ENCODE measurements at places on chromosomes 1 and 21.

- DNase-seq = no peak
Measured at GRCh38 chr21:30216041-30216723, at the start of gene CLDN8. CLDN8 (minus strand) TSS chr21:30216097; CDS start chr21:30215925, 172 bp downstream.

GRCh38 chr1:7988576-7988975 lies 27.1 kb downstream of the PARK7 start:
- DNase-seq = no peak

DNA sequence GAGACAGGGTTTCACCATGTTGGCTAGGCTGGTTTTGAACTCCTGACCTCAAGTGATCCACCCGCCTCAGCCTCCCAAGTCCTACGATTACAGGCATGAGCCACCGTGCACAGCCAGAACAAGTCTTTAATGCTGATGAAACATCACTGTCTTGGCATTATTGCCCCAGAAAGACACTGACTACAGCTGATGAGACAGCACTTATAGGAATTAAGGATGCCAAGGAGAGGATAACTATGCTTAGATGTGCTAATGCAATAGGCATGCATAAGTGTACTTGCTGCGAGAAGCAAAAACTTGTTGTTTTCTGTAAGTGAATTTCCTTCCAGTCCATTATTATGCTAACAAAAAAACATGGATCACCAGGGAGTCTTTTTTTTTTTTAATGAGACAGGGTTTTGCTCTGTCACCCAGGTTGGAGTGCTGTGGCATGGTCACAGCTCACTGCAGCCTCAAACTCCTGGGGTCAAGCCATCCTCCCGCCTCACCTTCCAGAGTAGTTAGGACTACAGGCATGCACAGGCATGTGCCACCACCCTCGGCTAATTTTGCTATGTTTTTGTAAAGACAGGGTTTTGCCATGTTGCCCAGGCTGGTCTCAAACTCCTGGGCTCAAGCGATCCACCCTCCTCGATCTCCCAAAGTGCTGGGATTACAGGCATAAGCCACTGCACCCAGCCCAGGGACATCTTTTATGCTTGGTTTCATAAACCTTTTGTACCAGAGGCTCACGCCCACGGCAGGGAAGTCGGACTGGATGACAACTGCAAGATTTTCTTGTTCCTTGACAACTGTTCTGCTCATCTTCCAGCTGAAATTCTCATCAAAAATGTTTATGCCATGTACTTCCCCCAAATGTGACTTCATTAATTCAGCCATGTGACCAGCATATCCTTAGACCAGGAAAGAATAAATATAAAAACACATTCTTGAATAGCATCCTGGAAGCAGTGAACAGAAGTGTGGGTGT lies 23.1 kb downstream of the RHEX start:
- DNase-seq = no peak

DNA sequence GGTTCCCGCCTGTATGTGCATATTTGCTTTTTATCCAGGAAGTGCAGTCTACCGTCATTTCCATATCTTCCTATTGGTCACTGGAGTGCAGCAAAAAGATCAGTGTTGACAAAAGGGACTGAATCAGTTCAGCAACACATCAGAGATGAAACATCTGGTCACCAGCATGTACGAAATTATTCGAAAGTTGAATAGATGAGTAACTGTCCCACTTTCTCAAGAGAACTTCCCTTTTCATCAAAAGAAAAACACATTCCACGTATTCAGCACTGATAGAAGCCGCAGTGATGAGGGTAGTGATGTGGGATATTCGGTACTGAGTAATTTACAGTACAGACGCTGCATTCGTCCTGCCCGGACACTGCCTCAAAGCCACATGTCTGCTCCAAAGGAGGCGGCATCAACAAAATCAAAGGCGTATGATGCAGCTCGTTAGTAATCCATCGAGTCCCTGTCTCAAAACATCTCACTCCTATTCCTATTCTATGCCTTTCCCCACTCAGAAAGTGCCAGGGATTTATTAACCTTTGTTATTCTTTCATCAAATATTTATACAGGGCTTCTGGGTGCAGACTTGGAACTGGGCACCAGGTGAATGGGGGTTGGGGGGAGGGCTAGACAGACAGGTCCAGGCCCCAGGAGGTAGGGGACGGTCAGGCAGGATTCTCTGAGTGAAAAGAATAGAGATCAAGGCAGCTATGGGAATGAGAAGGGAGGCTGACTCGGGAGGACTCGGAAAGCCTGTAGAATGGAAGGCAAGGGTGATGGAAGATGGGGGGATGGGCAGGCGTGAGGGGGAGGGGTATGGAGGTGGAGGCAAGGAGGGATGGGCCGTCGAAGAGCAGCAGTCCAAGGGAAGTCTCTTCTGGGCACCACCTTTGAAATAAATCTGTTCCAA lies 79.5 kb upstream of the SLC45A1 start:
- DNase-seq = no peak

DNA sequence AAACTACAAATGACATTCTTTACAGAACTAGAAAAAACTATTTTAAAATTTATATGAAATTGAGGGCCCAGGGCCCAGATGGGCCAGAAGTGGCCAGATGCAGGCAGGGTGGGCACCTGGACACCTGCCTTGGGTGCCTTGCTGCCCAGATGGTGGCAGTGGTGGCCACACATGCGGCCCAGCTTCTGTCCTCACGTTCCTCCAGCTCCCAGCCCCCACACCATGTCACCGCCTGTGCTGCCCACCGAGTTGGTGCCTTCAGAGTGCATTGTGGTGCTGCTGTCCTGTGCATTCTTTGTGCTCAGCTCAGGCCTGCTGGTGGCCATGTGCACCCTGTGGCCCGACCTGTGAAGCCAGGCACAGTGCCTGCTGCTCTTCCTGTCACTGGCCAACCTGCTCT lies 216.8 kb upstream of the CXADR start:
- DNase-seq = no peak

Data from GM18507 (cell line).